ENCODE measurements at places on chromosomes 5 and 9.

- no peak for DNase-seq
Observed at GRCh38 chr5:71633255-71634155, 46.4 kb downstream of the MCCC2 start.

GRCh38 chr9:19026375-19026774, 6.6 kb downstream of the SAXO1 start:
- no peak for DNase-seq

DNA sequence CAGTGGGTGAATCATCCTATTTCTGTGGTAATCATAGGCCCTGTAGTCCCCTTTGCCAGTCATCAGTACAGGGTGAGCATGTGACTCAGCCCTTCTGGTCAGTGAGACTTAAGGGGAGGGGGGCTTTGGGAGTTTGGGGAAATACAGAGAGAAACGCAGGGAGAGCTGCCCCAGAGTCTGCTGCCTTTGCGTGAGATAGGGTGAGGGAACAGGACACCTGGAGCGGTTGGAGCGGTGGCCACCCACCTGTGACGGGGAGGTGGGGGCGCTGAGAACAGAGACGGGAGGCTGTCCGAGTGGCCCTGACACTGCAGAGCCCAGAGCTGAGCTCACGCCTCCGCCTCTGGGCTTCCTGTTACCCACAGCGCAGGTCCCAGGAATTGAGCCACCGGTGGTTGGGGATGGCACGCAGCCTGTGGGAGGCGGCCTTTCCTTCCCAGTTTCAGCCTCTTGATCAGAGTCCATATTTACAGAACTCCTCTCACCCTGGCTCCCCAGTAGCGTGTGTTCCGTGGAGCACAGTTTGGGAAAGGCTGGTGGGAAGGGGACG, 92.0 kb upstream of the ERCC6L2 start:
- DNase-seq = no peak

DNA sequence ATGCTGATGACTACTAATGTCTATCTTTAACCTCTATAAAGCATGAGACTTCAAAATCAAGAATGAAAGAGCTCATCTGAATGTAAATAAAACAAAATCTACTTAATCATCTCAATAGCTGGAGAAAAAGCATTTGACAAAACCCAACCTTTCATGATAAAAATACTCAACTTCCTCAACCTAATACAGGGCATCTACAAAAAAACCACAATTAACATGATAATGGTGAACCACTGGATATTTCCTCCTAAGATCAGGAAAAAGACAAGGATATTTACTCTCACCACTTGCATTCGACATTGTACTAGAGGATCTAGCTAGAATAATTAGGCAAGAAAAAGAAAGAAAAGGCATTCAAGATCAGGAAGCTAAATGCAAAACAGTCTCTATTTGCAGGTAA, 49.3 kb downstream of the FAM169A start:
- DNase-seq = no peak

- DNase-seq = no peak
Observed at GRCh38 chr5:68894673-68895072, 199.1 kb upstream of the SLC30A5 start.

Measured in HL-60 (cell line).